BJ (cell line): ENCODE measurements at places on chromosomes 2 and 18.

GRCh38 chr2:152335726-152336118, 748 bp downstream of the FMNL2 start:
- no peak for DNase-seq

GRCh38 chr2:168849610-168850009, 40.6 kb downstream of the SPC25 start:
- DNase-seq, result no peak

GRCh38 chr2:21453723-21454450, 330.1 kb downstream of the TDRD15 start:
- no peak for DNase-seq

- no peak for DNase-seq
Observed at GRCh38 chr18:57831597-57832377, 28.7 kb upstream of the ATP8B1 start.

- DNase-seq, result no peak
Observed at GRCh38 chr2:155904720-155905119, 427.8 kb downstream of the NR4A2 start.

DNA sequence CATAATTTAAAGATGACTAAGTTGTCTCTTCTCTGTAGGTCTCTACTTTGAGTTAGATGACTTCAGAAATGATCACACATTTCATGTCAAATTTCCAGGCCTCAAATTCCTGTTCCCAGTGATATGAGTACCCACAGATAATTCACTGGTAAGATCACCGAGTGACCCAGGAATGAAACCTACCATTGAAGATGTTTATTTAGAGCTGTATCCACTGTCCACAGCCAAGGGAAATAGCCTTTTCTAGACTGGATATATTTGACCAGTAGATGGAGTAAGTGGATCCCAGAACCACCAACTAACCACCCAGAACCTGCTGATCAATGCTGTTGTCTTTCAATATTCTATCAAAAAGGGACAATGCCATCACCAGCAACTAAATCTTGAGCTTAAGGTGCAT, 238.8 kb downstream of the SLC8A1 start:
- no peak for DNase-seq

DNA sequence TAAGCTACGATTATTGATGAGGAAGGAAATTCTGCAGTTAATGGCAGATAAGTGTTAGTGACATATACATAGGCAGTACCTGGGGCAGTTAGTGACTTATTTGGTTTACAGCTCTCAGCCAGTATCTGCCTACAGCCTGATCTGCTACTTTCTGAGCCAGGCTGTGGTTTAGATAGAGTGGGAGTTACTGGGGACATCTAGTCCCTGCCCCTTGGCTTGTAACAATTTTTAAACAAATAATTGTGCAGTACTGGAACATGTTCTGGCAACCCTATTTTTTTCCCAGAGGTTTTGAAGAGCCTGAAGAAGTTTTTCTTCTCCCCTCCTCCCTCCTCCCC, 2.3 kb downstream of the KIF5C start:
- no peak for DNase-seq

DNA sequence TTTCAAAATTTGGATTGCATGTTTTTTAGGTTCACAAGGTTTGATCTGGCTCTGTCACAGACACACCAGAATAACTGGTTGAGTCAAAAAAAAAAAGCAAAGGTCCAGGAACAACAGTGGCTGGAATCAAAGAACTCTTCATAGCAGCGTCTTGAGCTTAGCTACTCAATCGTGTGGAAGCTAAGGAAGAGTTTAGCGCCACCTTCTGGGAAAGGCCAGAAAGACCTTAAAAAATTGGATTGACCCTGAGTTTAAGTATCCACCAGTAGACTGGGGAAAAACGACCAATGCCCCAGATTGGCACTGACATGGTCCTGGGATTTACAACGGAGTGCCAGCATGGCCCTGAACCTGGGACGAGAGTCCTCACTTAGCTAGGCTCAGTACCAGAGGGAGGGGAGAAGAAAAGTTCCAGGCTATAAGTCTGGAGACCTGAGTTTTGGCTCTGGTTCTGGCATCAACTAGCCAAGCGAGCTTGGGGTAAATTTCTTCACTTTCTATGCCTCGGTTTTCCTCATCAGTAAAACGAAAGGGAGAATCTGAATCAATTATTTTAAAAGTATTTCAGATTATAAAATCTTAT, 71.1 kb upstream of the TFCP2L1 start:
- DNase-seq, result no peak
